ENCODE measurements at places on chromosomes 7 and 10.
A peak's percentile ranks its signal among the peaks of the same experiment; 100 is the strongest.

GRCh38 chr10:48957361-48958151 lies 17.9 kb upstream of the LRRC18 start:
- DNase-seq, result no peak

GRCh38 chr10:10418387-10418786 lies 599.3 kb upstream of the CELF2 start:
- no peak for DNase-seq

DNA sequence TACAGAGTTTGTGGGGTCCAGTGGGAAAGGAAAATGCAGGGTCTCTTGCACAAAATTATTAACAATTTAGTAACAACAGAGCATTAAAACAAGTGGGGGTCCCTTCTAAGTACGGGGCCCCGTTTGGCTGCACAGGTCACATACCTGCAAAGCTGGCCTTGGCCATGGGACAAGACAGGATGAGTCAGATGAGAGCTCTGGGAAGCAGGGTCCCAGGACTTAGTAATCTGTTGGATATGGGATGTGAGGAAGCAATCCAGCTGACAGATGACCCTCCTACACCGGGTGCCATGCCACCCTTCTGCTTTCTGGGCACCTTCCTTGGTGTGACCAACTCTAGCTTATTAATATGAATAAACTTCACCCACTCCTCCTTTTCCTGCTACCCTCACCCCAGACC lies 3.2 kb upstream of the DUSP5 start:
- DNase-seq, result no peak

DNA sequence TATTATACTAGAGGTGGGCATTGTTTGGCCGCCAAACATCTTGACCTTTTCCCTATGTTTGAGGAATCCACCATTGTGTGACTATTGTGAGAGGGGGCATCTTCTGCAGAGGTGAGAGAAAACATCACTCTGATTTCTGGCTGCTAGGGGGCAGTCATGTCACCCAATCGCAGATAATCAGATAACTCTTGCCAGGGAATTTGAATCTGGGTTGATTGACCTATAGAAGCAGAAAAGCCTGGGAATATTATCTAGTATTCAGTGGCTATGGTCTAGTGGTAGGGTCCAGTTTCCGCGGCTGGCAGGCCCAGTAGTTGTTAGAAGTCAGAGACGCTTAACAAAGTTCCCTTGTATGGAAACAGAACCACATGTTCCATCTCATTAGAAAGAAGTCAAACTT lies 808.5 kb downstream of the PHTF2 start:
- DNase-seq, result no peak

- no peak for DNase-seq
These were observed 868 bp upstream of the PDCD4 start for GRCh38 chr10:110870823-110871297.

- DNase-seq, result no peak
These were observed 41.6 kb downstream of the CALML5 start for GRCh38 chr10:5457741-5458140.

- no peak for DNase-seq
These were observed 35.1 kb downstream of the LANCL2 start for GRCh38 chr7:55400191-55400590.

DNA sequence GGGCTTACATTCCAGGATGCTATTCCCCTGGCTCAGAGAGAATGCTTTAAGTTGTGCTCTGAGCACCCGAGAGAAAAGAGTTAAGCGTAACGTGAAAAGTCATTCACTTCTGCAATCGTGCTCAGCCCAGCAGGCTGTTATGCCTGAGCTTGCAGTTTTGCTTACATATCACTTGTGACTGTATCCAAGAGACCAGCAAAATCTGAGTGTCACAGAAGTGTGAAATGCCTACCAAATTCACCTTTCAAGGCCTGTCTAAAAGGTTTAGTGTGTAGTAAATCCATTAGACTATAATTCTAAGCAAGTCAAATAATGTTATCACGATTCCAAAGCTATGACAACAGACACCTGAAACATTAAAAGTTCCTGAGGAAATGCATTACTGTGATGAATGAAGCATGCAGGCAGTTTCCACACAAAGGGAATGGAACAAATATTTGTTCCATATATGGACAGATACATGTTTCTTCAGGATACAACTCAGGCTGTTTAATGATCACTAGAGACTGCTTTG lies 20.1 kb downstream of the ITGB1 start:
- DNase-seq, result no peak

DNA sequence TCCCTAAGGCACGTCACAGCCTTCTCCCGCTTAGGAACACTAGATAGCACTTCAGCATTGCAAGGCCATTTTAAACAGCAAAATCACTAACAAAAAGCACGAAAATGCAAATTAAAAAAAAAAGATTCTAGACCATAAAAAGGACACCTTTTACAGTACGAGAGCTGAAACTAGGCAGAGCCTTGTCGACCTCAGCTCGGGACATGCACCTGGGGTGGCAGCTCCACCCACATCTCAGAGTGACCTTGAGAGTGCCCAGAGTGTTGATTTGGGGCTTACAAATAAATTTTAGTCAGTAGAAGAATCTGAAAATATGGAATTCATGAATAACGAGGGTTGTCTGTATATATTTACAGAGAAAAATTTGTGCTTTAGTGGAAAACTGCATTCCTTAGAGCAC lies 1.1 kb downstream of the MRPS24 start:
- no peak for DNase-seq

- no peak for DNase-seq
These were observed 30.8 kb downstream of the HIF1AN start for GRCh38 chr10:100566561-100566960.

GRCh38 chr7:155166673-155167370 lies 96.7 kb downstream of the HTR5A start:
- peak; percentile 94 for DNase-seq

- DNase-seq, result no peak
These were observed 522.6 kb downstream of the DNAJB9 start for GRCh38 chr7:109092268-109092667.

- DNase-seq, result no peak
These were observed 41.9 kb downstream of the ADAMTS14 start for GRCh38 chr10:70714245-70714644.

DNA sequence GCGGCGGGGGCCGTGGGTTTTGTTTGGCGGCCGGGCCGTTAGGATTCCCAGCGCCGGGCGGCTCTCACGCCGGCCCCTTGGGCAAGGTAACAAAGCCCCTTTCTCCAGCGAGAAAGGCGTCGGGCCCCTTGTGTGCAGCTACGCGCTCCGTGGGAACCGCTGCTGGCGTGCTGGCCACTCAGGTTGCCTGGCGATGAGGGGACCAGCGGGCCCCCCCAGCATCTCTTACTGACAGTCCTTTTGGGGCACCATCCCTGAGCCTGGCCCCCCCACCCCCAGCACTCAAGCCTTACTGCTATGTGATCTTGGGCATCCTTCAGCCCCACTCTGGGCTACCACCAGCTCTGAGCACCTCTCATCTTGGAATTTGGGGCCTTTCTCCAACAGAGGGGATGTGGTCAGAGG lies 1.8 kb downstream of the LFNG start:
- no peak for DNase-seq

GRCh38 chr7:37732253-37732652 lies 48.7 kb downstream of the GPR141 start:
- no peak for DNase-seq

GRCh38 chr7:5667391-5667790 lies 114.1 kb downstream of the RNF216 start:
- no peak for DNase-seq

DNA sequence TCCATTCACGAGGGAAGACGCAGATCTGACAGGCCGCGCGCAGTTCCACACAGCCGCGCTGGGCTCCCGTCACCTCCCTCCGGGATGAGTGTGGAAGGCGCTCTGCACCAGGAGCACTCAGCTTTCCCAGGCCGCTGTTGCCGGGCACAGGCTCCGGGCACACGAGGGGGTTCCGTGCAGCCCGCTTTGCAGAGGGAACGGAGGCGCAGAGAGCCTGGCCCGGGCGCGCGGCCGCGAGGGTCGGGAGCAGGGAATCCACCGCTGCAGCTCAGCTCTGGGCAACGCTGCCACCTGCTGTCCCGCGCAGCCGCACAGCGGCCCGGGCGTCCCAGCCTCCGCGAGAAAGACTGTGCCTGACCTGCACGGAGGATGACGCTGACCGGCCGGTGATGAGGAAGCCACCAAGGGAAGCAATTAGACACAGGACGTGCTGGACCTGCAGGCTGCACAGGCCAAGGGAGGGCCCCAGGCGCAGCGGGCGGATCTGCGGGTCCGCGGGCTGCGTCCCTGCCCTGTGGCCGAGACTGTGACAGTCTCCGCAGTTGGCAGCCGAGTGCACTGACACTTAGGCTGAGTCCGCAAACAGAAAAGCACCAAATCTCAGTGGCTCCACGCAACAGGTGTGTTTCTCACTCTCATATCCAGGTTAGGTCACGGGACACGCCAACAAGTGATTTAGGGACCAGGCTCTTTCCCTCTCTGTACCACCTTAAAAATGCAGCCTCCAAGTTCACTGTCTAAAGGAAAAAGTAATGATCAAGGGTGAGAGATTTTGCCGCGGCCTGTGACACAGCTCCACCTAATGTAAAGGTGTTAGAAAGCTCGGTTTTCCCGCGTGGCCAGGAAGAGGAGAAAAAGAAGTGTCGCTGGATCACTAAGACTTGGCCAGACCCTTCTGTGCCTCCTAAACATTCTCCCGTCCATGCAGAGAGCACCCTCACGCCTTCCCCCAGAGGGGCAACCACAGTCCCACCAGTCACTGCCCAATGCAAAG lies 94.5 kb downstream of the SEC61G start:
- no peak for DNase-seq

- no peak for DNase-seq
These were observed 69.0 kb downstream of the TACC2 start for GRCh38 chr10:122057841-122058413.

DNA sequence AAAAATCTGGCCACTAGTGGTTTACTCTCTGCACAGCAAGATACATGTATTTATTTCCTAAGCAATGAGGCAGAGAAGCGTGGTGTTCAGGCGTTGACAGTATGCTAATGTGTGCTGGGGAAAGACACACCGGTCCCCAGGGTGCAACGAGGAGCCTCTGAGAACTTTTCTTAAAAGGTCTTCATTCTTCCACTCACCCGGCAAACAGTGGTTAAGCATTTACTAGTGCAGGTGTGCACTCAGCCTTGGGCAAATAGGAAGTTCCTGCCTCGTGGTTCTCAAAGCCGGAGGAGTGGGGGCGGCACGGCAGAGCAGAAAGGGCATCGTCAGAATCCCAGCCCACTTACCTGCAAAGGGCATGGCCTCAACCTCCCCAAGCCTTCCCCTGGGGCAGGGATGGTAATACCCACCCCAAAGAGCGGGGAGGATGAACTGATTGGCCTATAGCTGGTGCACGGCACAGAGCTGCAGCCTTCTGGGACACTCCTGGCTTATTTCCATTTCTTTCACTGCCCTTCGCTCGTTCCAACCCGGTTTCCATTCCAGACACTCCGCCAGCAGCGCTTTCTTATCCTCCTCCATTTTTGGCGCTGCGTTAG lies 184.3 kb upstream of the CTBP2 start:
- no peak for DNase-seq

DNA sequence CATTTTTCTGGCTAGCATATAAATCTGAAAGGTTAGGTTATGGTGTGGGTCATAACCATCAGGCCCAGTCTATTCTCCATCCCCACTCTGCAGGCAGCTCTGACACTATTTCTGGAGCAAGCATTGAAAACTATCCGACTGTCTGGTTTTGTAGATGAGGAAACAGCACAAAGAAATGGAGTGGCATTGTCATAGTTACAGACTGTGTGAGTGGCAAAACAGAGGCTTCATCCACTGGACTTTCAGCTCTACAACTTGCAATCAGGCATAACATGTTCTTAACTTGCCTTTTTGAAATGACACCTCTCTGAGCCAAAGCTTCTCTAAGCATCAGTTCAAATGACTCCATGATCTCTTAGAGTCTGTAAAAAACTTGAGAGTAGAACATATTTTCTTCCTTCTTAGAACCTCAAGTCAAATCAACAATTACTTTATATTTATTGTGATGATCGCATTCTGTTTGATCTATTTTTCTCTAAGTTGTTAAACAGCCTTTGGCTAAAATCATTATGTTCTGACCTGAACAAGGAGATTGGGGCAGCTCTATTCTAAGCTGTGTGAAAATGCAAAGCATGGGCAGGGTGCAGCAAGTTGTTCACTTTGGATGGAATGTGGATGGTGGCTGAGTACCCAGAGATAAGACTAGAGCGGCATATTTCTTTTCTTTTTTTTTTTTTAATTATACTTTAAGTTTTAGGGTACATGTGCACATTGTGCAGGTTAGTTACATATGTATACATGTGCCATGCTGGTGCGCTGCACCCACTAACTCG lies 68.5 kb downstream of the LRRC4 start:
- no peak for DNase-seq

DNA sequence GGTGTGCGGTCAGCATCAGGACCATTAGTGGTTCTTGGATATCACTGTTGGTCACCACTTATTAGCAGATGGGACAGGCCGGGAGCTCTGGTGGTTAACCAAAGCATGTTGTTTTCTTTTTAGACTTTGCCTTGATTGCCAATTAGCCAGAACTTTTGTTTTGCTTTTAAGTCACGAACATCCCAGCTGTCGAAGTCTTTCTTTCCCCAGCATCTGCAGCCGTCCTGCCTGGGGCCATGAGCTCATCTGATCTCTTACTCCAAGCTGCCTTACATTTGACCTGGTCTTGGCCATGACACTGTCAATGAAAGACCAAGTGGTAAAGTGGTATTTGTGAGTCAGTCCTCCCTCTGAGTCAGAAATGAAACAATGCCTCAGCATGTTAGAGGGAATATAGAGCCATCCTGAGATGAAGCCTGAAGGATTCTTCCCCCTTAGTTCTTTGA lies 53.9 kb upstream of the CREB5 start:
- peak; percentile 95 for DNase-seq

DNA sequence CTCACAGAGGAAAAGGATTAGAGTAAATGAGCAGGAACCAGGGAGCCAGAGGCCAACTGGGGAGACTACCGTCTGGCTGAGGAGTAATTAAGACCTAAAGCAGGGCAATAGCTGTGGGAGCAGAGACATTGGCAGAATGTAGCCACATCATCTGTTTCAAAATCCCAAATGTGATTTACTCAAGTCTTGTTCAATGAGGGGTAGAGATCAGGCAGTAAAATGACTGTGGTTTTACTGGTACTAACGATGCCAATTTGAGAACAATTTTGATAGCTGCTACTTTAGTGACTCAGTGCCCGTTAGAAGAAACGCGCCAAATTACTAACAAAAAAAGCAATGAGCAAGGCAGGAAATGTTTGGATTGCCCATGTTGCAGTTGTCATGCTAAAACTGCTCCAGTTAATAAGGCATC lies 12.7 kb upstream of the MIOS start:
- DNase-seq, result peak; percentile 96
